Activated T-helper 1 cell treated with Interleukin-2 at 50 U/mL for 16 hours (primary cell): ENCODE measurements at places on chromosomes 5 and 9.
A peak's percentile ranks its signal among the peaks of the same experiment; 100 is the strongest.

- no peak for DNase-seq
These were observed 21.9 kb downstream of the STRBP start for GRCh38 chr9:123246534-123246933.

DNA sequence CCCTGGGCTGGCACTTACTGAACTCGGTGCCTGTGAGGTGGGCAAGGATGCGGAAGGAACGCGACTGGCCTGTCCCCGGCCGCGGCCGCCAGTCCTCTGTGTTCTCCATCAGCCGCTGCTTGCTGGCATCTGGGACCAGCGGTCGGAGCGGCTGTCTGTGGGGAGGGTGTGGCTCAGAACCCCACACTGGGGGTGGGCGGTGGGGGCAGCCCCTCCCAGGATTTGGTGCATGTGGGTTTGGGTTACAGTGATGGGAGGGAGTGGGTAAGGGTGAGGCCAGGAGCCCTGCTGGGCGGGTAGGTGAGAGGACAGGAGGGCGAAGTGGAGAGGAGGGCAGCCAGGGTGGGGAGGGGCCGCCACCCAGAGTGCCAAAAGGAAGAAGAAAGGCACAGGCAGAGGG is 6.4 kb downstream of the PDLIM7 start:
- no peak for DNase-seq

- peak; percentile 41 for DNase-seq
These were observed at the start of gene GPRIN1 for GRCh38 chr5:176609724-176610434. TSS of gene GPRIN1 (minus strand) at chr5:176610156. CDS start at chr5:176599834, 10,322 bp downstream.

GRCh38 chr9:109585796-109586195 is 87.7 kb upstream of the PTPN3 start:
- DNase-seq, result no peak

DNA sequence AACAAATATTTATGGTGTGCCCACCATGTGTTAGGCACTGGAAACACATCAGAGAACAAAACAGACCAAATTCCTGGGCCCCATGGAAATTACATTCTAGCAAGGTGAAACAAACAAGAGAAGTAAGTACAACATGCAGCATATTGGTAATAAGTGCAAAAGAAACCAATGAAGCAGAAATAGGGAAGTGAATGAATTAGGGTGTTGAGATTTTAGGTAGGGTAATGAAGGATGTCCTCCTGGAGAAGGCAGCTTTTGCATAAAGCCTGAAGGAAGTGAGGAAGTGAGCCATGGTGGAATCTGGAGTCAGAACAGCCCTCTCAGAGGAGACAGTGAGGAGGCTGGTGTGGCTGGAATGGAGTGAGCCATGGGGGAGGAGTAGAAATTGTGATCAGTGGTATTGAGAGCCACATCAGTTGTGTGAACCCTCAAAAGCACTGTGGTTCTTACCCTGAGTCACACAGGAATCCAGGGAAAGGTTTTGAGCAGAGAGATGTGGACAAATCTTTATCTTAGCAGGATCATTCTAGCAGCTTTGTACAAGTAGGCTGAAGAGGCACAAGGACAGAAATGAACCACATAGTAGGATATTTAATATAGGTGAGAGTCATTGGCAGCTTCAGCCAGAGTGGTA is 52.7 kb upstream of the ARL15 start:
- DNase-seq, result no peak

- no peak for DNase-seq
These were observed 291.1 kb upstream of the TUT7 start for GRCh38 chr9:86645303-86645702.

- no peak for DNase-seq
These were observed 70.1 kb downstream of the ZFAND5 start for GRCh38 chr9:72294936-72295335.

- DNase-seq, result no peak
These were observed 4.1 kb downstream of the EDF1 start for GRCh38 chr9:136861874-136862457.

- no peak for DNase-seq
These were observed 26.6 kb upstream of the POMT1 start for GRCh38 chr9:131475956-131476776.

- no peak for DNase-seq
These were observed 19.9 kb upstream of the CYLC2 start for GRCh38 chr9:102975251-102975650.

DNA sequence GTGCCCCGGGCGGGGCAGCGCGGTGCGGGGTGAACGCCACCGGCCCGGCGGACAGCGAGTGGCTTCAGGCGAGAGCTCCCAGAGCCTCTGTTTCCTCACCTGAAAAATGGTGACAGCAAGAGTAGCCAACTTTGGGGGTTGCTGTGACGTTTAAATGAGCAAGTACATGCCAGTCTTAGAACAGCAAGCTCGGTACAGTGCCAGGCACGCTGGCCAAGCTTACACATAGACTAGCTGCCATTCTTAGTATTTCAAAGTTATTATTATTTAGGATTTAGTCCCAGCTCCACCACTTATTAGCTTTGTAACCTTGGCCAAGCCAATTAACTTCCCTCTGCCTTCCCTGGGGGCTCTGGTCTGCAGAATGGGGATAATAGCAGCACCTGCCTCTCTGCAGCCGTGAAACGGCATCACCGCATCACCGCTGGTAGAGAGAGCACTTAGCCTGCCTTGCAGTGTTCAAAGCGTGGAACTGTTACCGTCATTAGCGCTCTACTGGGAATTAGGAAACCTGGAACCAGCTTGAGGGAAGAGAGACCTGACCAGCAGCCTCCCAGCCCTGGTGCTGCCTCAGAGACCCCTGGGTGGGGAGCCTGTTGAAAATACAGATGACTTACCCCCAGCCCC is at the start of gene C9orf50:
Gene C9orf50 (minus strand): TSS at position 433 of the 627 bp plus-strand sequence. CDS start 527 bp downstream, outside the sequence.
- no peak for DNase-seq

- DNase-seq, result no peak
These were observed 1.9 kb downstream of the UGCG start for GRCh38 chr9:111898331-111899096.

- no peak for DNase-seq
These were observed 5.9 kb upstream of the ZFP62 start for GRCh38 chr5:180866985-180867384.

GRCh38 chr5:76790632-76791290 is 28.1 kb upstream of the F2RL1 start:
- peak; percentile 2 for DNase-seq

DNA sequence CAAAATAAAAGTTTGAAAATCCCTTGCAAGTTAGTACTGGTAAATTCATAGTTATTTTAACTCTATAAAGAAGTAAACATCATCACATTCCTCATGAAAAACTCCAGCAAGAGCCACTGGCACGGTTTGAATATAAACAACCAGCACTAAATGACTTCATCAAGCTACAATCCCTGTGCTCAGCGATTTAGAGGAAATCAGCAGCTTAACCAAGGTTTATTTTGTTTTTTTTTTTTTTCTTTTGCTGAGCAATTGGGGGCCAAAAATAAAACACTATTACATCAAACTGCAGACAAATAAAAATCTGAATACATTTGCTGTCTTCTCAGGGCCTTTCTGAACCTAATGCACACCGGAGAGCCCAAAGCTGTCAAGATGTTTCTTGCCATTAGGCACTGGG is 106.2 kb upstream of the SLC24A2 start:
- no peak for DNase-seq

DNA sequence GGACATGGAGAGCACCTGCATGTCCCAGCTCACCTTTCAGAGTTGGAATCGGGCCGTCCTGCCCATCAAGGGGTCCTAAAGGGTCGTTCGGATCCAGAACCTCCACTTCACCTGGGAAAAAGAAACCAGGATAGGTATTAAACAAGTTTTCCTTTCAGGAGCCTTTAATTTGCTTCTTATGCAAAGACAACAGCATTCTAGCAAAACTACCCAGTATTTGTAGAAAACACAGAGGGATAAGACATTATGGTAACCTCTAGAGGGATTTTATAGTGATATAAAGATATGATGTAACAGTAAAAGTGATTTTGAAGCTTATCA is 174.4 kb downstream of the ROR2 start:
- DNase-seq, result no peak

- no peak for DNase-seq
These were observed 137.3 kb downstream of the PHF2 start for GRCh38 chr9:93713716-93714115.

DNA sequence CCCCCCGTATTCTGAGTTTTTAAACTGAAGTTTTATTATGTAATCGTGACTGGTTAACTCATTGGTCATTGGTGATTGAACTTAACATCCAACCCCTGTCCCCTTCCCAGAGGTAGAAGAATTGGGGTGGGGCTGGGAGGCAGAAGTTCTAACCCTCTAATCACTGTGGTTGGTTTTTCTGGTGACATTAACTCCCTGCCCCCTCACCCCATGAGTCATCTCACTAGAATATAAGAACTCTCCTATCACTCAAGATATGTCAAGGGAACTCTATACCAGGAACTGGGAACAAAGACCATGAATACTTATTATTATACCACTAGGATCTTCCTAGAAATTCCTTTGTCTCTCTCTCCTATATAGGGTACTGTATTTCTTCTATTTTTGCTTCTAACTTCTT is 52.3 kb upstream of the CAVIN4 start:
- DNase-seq, result no peak

DNA sequence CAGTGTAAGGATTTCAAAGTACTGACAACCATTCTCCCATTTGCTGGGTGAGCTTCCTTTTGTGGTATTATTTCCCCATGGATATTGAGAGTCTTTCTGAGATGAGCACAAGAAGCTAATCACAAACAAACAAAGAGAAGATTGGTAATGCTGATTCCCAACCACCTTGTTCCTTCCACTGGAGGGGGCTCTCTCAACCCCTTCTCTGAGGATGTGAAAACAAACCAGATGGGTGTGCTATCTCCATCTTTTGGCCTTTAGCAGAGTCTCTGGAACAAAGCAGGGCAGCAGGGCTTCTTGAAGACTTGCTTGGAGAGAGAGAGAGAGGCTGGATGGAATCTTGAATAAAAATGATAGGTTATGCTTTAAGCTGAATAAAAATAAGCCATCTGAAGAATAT is 576.7 kb upstream of the ZNF462 start:
- no peak for DNase-seq

GRCh38 chr5:160272889-160273288 is 39.5 kb downstream of the CCNJL start:
- no peak for DNase-seq

GRCh38 chr5:107067395-107067794 is 603.3 kb downstream of the EFNA5 start:
- DNase-seq, result no peak

GRCh38 chr9:113238859-113239232 is 17.5 kb downstream of the SLC31A1 start:
- DNase-seq, result no peak
